Activated CD8-positive, alpha-beta memory T cell treated with anti-CD3 and anti-CD28 coated beads, Interleukin-2, amount 10 ng/mL, durations not matched to agents 7 days and 5 days (primary cell): ENCODE measurements at places on chromosomes 5 and 9. TPM values are rescaled to one million over a fixed set of nuclear protein-coding genes. Genes with fewer than 3 reads are reported as not detected.

Gene LMX1B
- total RNA-seq: not detected

Gene GABRA6
- not detected for total RNA-seq

Gene PCDHAC1
- not detected for total RNA-seq

Gene HSPA9
- 309 TPM for total RNA-seq

Gene SIT1
- total RNA-seq: 155 TPM

Gene CXCL14
- total RNA-seq: not detected

Gene SH3TC2
- total RNA-seq: not detected

Gene PDCD1LG2
- 1.5 TPM for total RNA-seq

Gene DEPDC1B
- total RNA-seq: 35.3 TPM

Gene SPAG8
- 1.2 TPM for total RNA-seq

Gene SLC22A5
- total RNA-seq: 4.5 TPM

Gene SHOC1
- not detected for total RNA-seq

Gene CNTFR
- not detected for total RNA-seq

Gene ASS1
- total RNA-seq: 11.1 TPM

Gene ALDH1A1
- not detected for total RNA-seq

Gene SAXO1
- not detected for total RNA-seq

Gene C8G
- 1.7 TPM for total RNA-seq

Gene IFNA2
- total RNA-seq: not detected

Gene HOMER1
- total RNA-seq: 2.5 TPM
